GM06990 (cell line): ENCODE measurements at places on chromosomes 7 and 10.

DNA sequence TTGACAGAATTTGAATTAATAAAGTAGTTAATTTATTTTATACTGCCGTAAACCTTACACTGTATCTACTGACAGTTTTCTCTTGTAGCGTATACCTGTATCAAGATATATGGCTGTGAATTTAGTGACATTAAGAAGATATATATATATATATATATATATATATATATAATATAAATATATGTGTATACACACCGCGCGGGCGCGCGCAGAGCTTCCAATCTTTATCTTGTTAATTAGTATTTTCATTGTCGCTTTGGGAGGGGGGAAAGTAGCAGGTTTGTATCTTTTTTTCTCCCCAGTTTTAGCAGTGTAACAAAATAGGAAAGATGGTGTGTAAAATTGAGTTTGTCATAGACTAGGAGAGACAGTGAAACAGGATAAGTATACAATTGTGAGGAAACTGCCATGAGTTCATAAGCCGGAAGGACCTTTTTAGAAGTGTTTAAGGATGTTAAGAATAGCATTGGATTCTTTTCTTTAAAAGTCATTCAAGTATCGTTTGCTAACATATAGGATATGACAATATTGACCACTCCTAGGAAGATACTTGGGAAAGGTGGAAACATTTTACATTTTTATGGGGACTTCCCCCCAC, 2.0 kb downstream of the PLEKHA1 start:
- no peak for DNase-seq

DNA sequence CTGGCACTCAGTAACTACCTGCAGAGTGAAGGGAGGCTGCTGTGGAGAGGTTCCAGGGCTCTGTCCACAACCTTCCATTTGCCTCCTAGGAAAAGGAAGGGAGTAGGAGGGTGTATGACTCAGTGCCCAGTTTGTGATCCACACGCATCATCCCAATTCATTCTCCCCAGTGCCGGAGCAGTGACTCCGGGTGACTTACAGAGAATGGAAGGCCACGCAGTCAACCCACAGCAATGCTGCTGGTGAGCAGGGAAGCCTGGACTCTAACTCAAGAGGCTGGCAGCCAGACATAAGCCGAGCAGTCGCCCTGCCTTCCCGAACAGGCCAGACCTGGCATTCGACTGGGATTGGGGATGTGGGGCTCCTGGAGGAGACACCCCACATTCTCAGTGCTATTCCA, 139.9 kb downstream of the SH3PXD2A start:
- DNase-seq = no peak

- DNase-seq = peak; percentile 44
These were observed 10.4 kb downstream of the VCL start for GRCh38 chr10:74008212-74008731.

DNA sequence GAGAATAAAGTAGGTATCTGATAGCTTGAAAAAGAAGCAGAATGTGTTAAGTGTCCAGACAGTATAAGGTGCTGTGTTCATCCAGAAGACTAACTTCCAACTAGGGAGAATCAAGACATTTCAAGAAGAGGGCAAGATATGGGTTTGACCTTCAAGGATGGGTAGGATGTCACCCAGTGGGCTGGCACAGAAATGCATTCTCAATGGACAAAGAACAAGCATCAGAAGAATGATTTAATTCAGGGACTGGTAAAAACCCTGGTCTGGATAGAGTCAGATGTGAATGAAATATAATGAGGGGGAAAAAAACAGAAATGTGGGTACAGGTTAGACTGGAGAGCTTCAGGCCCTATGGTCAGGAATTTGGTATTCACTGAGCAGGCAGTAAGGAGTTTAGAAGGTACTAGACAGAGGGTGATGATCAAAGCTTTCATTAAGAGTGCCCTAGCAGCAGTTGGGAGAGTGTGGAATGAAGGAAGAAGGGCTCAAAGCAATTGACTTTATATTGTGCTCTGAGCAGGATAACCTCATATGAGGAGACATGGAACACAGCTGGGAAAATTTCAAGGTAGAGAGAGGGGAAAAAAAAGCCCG, 180.7 kb upstream of the ANK3 start:
- no peak for DNase-seq

DNA sequence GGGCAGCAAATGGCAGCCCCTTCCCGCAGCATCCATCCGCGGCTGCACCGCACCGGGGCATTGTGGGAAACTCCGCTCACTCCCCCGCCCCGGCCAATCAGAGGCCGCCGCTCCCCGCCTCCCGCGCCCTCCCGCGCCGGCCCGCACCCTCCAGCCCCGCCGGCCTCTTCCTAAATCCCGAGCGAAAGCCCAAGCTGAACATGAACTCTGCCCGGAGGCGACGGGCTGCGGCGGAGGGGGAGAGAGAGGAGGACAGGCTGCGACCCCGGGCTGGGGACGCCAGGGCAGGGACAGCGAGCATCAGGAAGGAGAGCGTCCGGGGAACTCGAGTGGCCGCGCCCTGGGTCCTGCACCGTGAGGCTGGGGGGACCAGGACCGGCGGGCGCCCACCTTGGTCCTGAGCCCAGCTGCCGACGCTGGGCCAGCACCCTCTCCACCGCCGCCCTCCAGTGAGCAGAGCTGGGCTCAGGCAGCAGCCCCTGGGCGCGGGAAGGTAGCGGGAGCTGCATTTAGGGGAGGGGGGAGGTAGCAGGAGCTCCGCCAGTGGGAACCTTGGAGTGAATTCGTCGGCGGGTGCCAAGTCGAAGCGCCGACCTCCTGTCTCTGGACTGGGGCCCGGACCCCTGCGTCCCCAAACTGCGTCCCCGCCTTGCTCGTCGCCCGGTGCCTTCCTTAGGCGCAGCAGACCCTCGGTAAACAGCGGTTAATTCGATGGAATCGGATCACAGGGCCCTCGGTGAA, at the start of gene DGKI:
TSS of gene DGKI (minus strand) at position 148 of the 741 bp plus-strand sequence.
- peak; percentile 27 for DNase-seq

- DNase-seq = no peak
These were observed 140.6 kb downstream of the ALOX5 start for GRCh38 chr10:45514291-45515270.

DNA sequence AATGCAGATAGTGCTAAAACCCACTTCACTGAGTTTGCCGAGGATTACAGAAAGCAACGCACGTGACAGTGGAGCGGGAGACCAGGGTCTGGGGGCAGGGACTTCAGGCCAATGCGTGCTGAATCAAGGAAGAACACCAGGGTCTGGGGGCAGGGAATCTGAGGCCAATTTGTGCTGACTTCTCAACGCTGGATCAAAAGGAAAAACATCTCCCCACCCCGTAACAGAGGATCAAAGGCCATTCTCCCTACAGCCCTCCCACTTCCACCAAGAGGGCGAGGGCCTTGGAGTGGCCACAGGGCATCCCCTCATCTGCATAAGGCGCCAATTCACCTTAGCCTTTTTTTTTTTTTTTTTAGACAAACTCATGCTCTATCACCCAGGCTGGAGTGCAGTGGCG, 22.3 kb upstream of the BNIP3 start:
- no peak for DNase-seq

GRCh38 chr10:12391206-12391605, 41.9 kb downstream of the CAMK1D start:
- DNase-seq = no peak

DNA sequence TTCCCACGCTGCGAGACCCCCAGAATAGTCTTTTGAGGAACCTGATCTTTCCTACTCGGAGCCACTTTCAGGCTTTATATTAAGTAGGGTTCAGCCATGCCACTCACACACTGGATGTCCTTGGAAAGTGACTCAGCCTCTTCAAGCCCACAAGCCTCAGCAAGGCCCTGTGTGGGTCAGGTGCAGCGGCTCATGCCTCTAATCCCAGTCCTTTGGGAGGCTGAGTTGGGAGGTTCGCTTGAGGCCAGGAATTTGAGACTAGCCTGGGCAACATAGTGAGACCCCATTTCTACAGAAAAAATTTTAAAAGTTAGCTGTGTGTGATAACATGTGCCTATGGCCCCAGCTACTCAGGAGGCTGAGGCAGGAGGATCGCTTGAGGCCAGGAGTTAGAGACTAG, 119.7 kb upstream of the TNRC18 start:
- no peak for DNase-seq

GRCh38 chr10:71613877-71614276, 105.7 kb downstream of the C10orf105 start:
- no peak for DNase-seq

- no peak for DNase-seq
These were observed 18.0 kb downstream of the NEBL start for GRCh38 chr10:20879136-20879535.

GRCh38 chr10:51080311-51081006, 6.2 kb downstream of the PRKG1 start:
- no peak for DNase-seq

- no peak for DNase-seq
These were observed at the start of gene LRMDA for GRCh38 chr10:75431180-75432111. Gene LRMDA (plus strand): TSS chr10:75431624.

- no peak for DNase-seq
These were observed 7.9 kb upstream of the CFAP43 start for GRCh38 chr10:104240078-104240477.

DNA sequence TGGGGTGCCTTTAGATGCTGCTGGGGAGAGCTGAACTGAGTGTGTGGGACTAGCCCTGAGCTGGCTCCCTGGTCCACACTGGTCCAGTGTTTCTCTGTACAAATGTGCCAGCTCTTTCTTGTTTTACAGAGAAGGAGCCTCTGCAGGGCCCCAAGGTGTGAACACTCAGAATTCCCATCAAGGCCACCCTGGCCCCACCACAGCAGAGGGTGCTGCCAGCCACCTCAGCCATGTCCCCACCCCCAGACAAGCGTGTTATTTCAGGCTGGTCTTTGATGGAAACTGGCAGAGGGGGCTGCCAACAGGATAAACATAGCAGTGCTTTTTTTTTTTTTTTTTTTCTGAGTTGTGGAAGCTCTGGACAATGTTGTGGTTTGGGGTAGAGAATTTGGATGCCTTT, 68.5 kb upstream of the LRRC18 start:
- no peak for DNase-seq

DNA sequence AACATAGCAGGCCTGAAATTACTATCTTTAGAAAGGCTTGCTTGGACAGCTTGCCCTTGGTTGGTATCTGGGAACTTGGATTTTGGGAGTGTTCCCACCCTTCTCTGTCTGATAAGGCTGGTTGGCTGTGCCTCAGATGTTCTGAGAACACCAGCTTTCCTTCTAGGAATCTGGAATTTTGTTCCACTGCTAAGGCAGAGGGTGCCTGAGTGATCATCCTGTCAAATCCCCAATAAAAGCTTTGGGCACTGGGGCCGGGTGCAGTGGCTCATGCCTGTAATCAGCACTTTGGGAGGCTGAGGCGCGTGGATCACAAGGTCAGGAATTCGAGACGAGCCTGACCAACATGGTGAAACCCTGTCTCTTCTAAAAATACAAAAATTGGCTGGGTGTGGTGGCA, 5.0 kb downstream of the TRUB1 start:
- DNase-seq = no peak

GRCh38 chr10:103554488-103555324, 61.2 kb downstream of the NEURL1 start:
- no peak for DNase-seq

DNA sequence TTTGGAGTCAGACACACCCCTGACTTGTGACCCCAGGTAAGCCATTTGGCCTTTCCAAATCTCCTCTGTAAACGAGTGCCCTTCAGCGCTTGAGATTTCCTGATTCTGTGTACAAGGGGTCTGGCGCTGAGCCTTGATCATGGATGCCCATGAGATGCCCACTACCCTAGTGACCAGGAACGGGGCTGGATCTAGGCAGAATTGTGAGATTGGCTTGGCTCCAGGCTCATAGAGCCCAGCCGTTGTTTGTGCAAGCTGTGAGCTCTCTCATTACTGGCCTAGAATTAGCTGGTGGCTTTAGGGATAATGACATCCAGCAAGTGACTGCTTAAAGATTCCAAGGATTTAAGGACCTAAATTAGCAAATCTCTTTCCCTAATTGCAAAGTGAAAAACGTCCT, 84.9 kb downstream of the CAMK1D start:
- no peak for DNase-seq

GRCh38 chr10:60950300-60950699, 6.3 kb upstream of the RHOBTB1 start:
- DNase-seq = no peak

GRCh38 chr7:129136887-129137642, 7.4 kb upstream of the TSPAN33 start:
- DNase-seq = peak; percentile 46

GRCh38 chr10:63667596-63668480, 146.6 kb downstream of the REEP3 start:
- no peak for DNase-seq

DNA sequence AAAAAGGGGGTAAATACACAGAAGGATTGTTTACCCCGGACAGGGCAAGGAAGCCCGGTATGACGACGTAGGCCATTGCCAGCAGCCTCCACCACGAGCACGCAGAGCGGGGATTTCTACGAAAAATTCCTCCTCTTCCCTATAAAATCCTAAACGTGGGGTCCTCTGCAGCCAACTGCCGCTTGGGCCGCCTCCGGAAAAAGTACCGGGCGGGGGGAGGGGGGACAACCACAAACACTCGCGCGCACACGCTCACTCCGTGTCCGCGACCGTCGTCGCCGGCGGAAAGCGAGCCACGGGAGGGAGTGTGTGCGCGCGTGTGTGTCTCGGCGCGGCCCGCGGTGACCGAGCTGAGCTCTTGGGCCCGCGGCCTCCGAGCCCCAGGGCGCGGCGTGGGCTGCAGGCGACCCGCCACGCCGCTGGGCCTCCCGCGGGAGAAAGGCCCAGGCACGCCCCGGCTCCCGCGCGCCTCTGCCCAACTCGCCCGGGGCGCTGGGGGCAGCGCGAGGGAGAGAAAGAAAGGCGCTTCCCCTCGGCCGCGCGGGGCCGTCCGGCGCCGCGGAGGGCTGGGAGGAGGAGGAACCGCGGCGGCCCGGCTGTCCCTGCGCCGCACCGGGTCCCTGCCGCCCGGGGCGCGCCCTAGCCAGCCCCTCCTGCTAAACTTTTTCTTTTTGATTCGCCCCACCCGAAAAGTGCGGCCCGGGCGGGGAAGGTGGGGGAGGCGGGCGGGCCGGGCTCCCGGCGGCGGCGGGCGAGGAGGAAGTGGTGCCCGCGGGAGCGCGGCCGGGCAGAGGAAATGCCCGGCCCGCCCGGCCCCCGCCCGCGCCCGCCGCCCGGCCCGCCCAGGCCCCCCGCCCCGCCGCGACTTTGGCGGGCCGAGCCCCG, 1.5 kb downstream of the CTBP2 start:
- DNase-seq = no peak

- DNase-seq = no peak
These were observed 66.7 kb downstream of the PARD3 start for GRCh38 chr10:34748357-34748756.

DNA sequence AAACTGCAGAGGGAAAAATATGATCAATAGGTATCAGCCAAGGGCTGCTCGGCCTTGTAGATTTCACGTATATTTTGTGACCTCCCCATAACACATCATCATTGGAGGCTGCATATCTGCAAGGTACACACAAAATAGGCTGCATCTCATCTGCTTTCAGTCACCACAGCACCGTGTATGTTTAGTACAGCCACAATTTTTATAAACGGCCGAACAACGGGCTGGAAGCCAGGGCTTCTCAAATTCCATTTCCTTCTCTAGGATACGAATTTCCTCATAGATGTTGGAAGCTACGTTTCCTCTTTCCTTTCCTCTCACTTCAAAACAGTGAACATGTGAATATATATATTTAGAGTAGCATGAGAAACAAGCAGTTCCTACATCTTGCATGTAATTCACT, 20.2 kb upstream of the FOXK1 start:
- no peak for DNase-seq
